Activated B cell treated with CpG ODN at 0.5 μM for 24 hours (primary cell): ENCODE measurements at places on chromosomes 1 and 21. TPM values are rescaled to one million over a fixed set of nuclear protein-coding genes. Genes with fewer than 3 reads are reported as not detected.

The RPL5 gene
- total RNA-seq = 1,685 and 1,766 TPM in 2 replicates

- H3K4me3 ChIP-seq = no peak overlapping the region
- no peaks in the 10 kb centered on the region for H3K36me3 ChIP-seq
- no peak for DNase-seq
- H3K4me1 ChIP-seq = peaks cover 25% of the 10 kb centered on the region
- H3K27ac ChIP-seq = no peak overlapping the region
These were observed 1.4 kb upstream of the MAN1C1 start for GRCh38 chr1:25615172-25615541.

GRCh38 chr1:102098536-102098935, 101.8 kb upstream of the OLFM3 start:
- H3K36me3 ChIP-seq = no peaks in the 10 kb centered on the region
- no peaks in the 10 kb centered on the region for H3K4me1 ChIP-seq
- no peak overlapping the region for H3K27ac ChIP-seq
- no peaks in the 10 kb centered on the region for H3K27me3 ChIP-seq
- H3K4me3 ChIP-seq = no peak overlapping the region
- DNase-seq = no peak

The RSPO1 gene
- total RNA-seq = not detected in 2 replicates

GRCh38 chr1:226902601-226903000, 32.2 kb downstream of the PSEN2 start:
- no peak overlapping the region for H3K4me3 ChIP-seq
- H3K36me3 ChIP-seq = peaks cover 15% of the 10 kb centered on the region
- DNase-seq = no peak

The TRNP1 gene
- total RNA-seq = 0.24 and 0.44 TPM in 2 replicates

DNA sequence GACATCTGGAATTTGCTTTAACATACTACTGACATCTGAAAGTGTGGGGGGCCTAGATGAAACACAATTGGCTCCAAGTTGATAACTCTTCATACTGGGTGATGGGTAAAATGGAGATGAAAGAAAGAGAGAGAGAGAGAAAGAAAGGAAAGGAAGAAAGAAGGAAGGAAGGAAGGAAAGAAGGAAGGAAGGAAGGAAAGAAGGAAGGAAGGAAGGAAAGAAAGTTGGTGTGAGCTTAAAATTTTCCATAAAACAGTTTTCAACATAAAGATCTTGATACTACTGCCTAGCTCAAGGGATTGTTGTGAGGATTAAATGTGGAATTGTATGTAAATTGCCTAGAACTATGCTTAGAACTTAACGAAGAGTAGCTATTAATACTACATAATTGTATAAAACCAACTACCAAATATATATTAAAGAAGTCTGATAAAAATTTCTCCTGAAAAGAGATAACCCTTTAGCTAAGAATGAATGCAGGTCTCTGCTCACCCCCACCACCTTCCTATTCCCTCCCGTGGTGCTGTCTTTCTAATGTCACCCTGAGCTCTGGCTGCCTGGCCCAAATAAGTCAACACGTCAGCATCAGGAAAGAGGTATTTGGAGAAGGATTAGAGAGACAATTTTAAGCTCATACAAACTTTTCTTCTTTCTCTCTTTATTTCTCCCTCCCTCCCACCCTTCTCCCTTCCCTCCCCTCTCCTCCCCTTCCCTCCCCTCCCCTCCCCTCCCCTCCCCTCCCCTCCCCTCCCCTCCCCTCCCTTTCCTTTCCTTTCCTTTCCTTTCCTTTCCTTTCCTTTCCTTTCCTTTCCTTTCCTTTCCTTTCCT, 89.3 kb upstream of the SGIP1 start:
- H3K27me3 ChIP-seq = no peaks in the 10 kb centered on the region
- peak overlapping the region; percentile 69 for H3K4me3 ChIP-seq
- peaks cover 40% of the 10 kb centered on the region for H3K4me1 ChIP-seq

DNA sequence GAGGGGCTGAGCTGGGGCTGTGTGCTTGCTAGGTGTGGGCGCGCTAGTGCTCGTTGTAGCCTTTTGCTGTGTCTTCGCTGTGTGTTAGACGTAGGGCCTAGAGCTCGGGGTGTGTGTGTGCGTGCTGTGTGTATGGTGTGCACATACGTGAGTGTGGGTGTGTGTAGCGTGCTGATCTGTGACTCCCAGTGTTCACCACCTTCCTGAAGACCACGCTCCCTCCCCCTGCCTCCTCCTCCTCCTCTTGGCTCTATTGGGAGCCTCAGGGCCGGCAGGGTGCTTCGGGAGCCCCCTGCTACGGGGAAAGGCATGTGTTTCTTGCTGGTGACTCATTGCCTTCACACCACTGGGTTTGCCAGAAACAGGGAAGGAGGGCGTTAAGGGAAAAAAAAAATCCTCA, 9.4 kb upstream of the KCNC4 start:
- H3K27me3 ChIP-seq = no peaks in the 10 kb centered on the region
- peaks cover 9% of the 10 kb centered on the region for H3K4me1 ChIP-seq

- no peaks in the 10 kb centered on the region for H3K36me3 ChIP-seq
- no peak overlapping the region for H3K4me3 ChIP-seq
- peaks cover 6% of the 10 kb centered on the region for H3K4me1 ChIP-seq
- no peak for DNase-seq
- H3K27me3 ChIP-seq = peaks cover 24% of the 10 kb centered on the region
These were observed 26.8 kb upstream of the ZNF697 start for GRCh38 chr1:119674835-119675289.

The TRMT1L gene
- 20.0 and 23.9 TPM in 2 replicates for total RNA-seq

DNA sequence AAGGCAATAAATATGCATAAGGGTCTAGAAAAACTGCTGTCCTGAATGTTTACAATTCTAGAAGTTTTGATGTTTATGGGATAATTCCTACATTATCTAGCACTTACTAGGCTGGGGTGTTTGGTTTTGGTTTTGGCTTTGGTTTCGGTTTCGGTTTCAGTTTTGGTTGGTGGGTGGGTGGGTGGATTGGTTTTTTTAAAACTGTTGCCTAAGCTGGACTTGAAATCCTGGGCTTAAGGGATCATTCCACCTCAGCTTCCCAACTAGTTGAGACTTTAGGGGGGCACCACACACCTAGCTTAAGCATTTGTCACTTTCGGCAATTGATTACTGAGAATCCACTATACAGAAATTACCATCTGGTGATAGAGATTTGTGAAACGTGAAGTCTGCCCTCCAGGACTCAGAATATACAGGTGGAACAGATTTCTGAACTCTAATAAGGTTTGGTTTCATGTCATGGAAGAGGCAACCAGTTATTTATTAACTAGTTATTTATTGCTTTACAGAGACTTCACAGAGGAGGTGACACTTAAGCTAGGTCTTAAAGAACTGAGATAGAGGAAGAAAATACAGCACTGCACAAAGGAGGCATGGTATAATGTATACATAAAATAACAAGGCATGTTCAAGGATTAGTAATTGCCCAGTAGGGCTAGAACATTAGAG, 69.6 kb downstream of the PIK3R3 start:
- DNase-seq = no peak
- no peaks in the 10 kb centered on the region for H3K27me3 ChIP-seq
- H3K36me3 ChIP-seq = no peaks in the 10 kb centered on the region
- no peak overlapping the region for H3K4me3 ChIP-seq
- H3K27ac ChIP-seq = no peak overlapping the region

The ACTL8 gene
- total RNA-seq = not detected in 2 replicates

The TCHHL1 gene
- total RNA-seq = not detected in 2 replicates

The FAAP20 gene
- 73.7 and 83.9 TPM in 2 replicates for total RNA-seq

GRCh38 chr1:2229911-2230731, 2.0 kb downstream of the SKI start:
- H3K27me3 ChIP-seq = no peaks in the 10 kb centered on the region
- peaks cover 11% of the 10 kb centered on the region for H3K36me3 ChIP-seq
- peak overlapping the region; percentile 76 for H3K27ac ChIP-seq
- no peak for DNase-seq

- peaks cover 8% of the 10 kb centered on the region for H3K4me1 ChIP-seq
- peaks cover 27% of the 10 kb centered on the region for H3K27me3 ChIP-seq
- no peak overlapping the region for H3K4me3 ChIP-seq
- H3K36me3 ChIP-seq = no peaks in the 10 kb centered on the region
- no peak for DNase-seq
These were observed 3.1 kb upstream of the HUNK start for GRCh38 chr21:31869750-31870149.

DNA sequence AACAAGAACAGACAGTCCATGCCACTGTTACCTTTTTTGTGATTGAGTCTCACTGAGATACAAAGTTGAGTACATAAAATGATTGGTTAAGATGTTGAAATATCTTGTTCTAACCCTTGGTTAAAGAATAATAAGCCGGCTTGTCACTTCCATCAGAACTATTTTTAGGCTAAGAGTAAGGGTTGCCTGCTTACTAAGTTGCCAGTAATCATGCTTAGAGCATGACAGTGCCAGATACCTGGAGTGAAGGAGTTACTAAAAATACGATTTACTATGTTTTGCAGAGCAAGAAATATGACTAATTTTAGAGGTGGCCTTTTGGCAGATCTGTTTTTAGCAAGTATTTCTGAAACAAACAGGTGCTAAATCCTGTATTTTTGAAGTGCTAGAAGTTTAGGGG, 6.0 kb downstream of the HUNK start:
- H3K4me1 ChIP-seq = no peaks in the 10 kb centered on the region
- no peak overlapping the region for H3K27ac ChIP-seq
- H3K27me3 ChIP-seq = peaks cover 38% of the 10 kb centered on the region
- DNase-seq = no peak
- H3K4me3 ChIP-seq = no peak overlapping the region

DNA sequence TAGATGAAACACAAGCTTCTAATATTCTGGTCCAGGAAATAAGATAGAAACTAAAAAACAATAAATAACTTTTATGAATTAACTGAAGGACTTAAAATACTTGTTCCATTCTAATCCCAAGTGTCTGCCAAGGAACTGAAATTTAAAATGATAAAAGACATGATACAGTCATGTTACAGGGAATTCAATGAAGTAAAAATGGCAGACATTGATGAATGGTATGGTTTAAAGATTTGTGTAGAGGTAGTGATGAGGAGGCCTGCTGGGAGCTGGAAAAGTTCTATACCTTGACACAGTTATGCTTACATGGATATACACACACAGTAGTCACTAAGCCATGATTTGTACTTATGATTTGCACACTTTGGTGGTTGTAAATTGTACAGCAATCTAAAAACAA, 2.1 kb upstream of the UBR4 start:
- no peak for DNase-seq
- peaks cover 46% of the 10 kb centered on the region for H3K36me3 ChIP-seq
- H3K4me1 ChIP-seq = peaks cover 42% of the 10 kb centered on the region
- no peaks in the 10 kb centered on the region for H3K27me3 ChIP-seq
- H3K4me3 ChIP-seq = no peak overlapping the region
- no peak overlapping the region for H3K27ac ChIP-seq

DNA sequence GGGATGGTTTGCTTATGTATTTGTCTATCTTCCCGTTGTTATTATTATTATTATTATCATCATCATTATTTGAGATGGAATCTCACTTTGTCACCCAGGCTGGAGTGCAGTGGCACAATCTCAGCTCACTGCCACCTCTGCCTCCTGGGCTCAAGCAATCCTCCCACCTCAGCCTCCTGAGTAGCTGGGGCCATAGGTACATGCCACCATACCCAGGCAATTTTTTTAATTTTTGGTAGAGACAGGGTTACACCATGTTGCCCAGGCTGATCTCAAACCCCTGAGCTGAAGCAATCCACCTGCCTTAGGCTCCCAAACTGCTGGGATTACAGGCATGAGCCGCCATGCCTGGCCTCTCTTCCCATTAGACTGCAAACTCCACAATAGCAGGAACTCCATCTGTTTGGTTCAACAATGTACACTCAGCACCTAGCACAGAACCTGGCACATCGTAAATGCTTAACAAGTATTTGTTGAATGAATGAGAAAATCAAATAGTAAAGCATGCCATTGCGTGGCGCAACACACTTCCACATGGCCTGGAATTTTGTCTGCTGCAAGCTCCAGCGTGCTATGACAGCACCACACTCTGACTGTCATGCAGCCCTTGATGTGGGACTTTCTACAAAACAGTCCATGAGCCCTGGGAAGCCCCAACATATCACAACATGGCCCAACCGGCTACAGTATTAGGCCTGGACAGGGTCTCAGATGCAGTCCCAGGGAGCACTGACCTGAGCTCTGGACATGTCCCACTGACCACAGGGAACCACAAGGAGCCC, 3.8 kb upstream of the TINAGL1 start:
- no peak for DNase-seq
- H3K4me3 ChIP-seq = no peak overlapping the region
- H3K4me1 ChIP-seq = peaks cover 4% of the 10 kb centered on the region
- no peak overlapping the region for H3K27ac ChIP-seq

DNA sequence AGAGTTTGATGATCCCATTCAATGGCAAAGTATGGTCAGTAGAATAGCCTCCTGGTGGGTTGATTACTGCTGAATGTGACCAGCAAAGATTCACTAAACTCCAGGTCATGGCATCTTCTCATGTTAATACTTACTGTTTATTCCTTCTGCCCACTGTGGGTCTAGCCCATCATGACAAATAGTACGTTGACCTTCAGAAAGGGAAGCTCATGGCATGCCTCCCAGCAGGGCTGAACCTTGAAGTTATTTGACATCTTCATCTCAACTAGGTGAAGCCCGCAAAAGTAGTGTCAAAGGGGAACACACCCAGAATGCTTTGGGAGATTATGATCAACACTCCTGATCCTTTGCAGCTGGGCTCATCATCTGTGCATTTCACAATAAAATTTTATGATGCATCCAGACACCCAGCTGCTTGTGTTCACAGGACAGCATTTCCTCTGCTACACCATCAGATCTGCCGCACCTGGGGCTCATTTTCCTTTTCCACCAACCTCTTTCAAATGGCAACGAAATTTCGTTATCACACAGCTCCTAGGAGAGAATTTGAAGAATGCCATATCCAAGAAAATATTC, 49.6 kb downstream of the HLX start:
- H3K36me3 ChIP-seq = no peaks in the 10 kb centered on the region
- H3K27me3 ChIP-seq = peaks cover 7% of the 10 kb centered on the region
- no peak overlapping the region for H3K27ac ChIP-seq
- no peak overlapping the region for H3K4me3 ChIP-seq
- H3K4me1 ChIP-seq = peaks cover 1% of the 10 kb centered on the region

GRCh38 chr1:27233667-27234048, 774 bp upstream of the WDTC1 start:
- peaks cover 8% of the 10 kb centered on the region for H3K36me3 ChIP-seq
- no peaks in the 10 kb centered on the region for H3K27me3 ChIP-seq
- peak overlapping the region; percentile 98 for H3K4me3 ChIP-seq
- H3K27ac ChIP-seq = peak overlapping the region; percentile 90
- DNase-seq = no peak

The HSD3B2 gene
- not detected in 2 replicates for total RNA-seq

DNA sequence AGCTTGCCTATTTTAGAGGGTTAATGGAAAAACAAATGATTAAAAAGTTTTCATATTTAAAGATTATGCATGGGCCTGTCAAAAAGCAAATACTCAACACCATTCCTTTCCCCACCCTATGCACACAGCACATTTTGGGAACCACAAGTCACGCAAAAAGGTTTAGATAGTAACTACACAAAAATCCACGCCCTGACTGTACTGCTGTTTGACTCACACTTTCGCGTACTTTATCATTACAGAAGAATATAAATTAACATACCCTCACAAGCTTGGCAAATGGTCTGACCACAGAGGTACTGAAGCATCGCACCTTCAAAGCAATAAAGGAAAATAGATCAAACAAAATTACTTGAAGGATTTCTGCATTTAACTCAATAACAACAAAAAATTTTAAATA, 1.4 kb downstream of the ATP5PO start:
- H3K36me3 ChIP-seq = peaks cover 42% of the 10 kb centered on the region
- H3K27me3 ChIP-seq = no peaks in the 10 kb centered on the region
- no peak overlapping the region for H3K27ac ChIP-seq
- peak overlapping the region; percentile 33 for H3K4me3 ChIP-seq

The BSND gene
- total RNA-seq = 0.05 TPM in 1 of 2 replicates, not detected in the other

- H3K27ac ChIP-seq = no peak overlapping the region
- no peak overlapping the region for H3K4me3 ChIP-seq
- no peaks in the 10 kb centered on the region for H3K27me3 ChIP-seq
- peaks cover 87% of the 10 kb centered on the region for H3K36me3 ChIP-seq
These were observed 116.0 kb downstream of the BCAR3 start for GRCh38 chr1:93565496-93566206.

- no peak for DNase-seq
- no peaks in the 10 kb centered on the region for H3K36me3 ChIP-seq
- H3K4me1 ChIP-seq = no peaks in the 10 kb centered on the region
These were observed 62.7 kb downstream of the SDC3 start for GRCh38 chr1:30845904-30846290.
